ENCODE measurements at places on chromosomes 2 and 18. TPM values are rescaled to one million over a fixed set of nuclear protein-coding genes. Genes with fewer than 3 reads are reported as not detected.

DNA sequence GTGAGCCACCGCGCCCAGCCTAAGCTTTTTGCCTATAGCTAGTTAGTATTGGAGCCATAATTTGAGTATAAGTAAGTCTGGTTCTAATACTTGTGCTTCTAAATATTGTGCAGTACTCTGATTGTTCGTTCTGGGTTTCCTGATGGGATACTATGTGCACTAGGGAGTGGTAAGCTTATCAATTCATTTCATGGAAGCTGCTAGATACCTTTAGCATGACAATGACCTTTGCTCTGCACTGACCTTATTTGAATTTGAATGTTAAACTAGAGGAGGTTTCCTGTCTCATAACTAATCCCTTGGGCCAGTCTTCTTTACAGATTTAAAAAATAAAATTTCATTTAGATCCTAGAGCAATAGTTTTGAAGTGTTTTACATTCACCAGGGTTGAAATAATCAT, 125.1 kb downstream of the GPD2 start:
- no peak for DNase-seq

The FAM117B gene
- 3.3 TPM for total RNA-seq

- no peak for DNase-seq
Observed at GRCh38 chr2:222837643-222838056, 23.2 kb upstream of the ACSL3 start.

GRCh38 chr2:238701341-238702206, 146.3 kb upstream of the TWIST2 start:
- DNase-seq = no peak

DNA sequence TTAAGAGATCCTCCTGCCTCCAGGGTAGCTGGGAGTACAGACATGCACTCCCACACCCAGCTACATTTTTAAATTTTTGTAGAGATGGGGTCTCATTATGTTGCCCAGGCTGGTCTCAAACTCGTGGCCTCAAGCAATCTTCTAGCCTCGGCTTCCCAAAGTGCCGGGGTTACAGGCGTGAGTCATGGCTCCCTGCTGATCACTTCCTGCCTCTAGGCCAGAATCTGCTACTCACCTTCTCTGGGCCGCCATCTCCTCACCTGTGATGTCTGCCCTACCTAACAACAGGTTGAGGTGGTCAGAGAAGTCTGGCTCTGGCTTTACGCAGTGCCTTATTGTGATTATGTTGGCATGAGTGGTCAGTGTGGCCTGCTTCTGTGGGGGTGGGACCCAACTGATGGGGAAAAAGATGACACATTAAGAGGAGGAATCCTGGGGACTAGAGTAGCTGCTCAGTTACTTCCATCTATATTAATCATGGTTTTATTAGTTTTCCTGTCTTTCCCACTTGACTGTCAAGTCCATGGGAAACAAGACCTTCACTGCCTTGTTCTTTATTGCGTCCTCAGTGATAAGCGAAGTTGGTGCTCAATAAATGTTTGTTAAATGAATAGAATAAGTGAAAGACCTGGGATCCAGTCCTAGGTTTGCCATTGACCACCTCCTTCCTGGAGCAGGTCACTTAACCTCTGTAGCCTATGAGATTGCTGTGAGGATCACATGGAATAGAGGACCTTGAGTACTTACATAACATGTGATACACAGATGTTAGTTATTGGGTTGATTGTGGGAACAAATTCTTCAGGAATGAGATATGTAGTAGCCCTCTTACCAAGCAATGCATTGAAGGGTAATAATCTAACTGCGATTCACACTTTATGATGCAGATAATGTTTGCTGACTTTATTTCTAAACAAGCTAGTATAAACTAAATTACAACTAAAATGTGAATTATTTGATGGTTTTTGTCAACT, 15.7 kb downstream of the KCTD1 start:
- no peak for DNase-seq

DNA sequence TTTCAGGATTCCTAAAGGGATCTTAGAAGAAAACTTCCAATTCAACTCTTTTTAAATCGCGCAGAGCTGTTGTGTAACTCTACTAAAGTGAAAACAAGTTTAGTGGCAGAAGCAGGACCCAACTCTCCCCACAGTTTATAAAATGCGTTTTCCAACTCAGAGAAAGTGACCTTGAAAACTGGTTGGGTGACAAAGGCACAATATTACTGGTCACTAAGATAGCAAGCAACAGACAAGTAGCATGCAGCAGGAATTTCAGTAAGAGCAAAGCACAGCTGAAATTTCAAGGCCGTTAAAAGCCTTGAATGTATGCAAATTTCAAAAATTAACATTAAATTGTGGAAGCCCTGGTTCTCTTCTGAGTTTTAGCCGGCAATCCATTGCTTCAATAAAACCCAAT, 66.9 kb downstream of the STK39 start:
- no peak for DNase-seq

The C2orf72 gene
- not detected for total RNA-seq

- no peak for DNase-seq
Observed at GRCh38 chr2:61549546-61549945, 11.4 kb upstream of the XPO1 start.

GRCh38 chr2:58645017-58645416, 403.9 kb upstream of the FANCL start:
- no peak for DNase-seq

GRCh38 chr18:9140381-9140780, 3.8 kb downstream of the ANKRD12 start:
- DNase-seq = no peak

- no peak for DNase-seq
Observed at GRCh38 chr2:241302759-241303651, 12.5 kb downstream of the HDLBP start.

The EGR4 gene
- total RNA-seq = not detected

DNA sequence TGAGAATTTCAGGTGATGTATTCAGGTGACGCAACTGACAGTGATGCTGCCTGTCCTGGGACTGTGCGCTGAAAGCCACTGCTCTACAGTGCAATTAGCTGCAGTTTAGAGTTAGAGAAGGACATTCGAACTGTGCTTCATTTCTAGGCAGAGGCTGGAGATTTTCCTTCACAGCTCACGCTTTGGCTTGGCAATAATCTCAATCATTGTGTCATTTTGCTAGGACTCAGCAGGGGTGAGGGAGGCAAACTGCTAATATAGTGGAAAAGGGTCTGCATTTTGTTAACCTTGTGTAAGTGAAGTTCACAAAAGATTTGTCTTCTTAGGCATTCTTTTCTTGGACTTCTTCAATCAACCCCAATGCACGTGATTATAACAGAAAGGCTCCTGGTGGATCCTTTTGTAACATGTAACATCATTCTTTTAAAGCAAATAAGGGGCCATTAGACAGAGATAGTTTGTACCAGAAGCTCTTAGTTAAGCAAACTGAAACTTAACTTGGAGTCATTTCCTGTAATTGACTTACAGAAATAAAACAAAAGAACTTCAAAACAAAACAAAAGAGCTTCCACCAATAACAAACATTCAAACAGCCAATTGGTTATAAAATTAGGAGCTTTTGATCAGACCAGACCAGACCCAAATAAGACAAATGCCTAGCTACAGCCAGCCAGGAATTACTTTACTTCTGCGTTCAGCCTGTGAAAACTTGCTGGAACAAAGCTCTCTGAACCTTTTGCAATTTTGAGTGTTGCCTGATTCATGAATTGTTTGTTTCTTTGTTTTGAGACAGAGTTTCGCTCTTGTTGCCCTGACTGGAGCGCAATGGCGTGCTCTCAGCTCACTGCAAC, 1376.3 kb upstream of the CELF4 start:
- no peak for DNase-seq
